T-helper 22 cell (primary cell): ENCODE measurements at places on chromosomes 7 and 10.

DNA sequence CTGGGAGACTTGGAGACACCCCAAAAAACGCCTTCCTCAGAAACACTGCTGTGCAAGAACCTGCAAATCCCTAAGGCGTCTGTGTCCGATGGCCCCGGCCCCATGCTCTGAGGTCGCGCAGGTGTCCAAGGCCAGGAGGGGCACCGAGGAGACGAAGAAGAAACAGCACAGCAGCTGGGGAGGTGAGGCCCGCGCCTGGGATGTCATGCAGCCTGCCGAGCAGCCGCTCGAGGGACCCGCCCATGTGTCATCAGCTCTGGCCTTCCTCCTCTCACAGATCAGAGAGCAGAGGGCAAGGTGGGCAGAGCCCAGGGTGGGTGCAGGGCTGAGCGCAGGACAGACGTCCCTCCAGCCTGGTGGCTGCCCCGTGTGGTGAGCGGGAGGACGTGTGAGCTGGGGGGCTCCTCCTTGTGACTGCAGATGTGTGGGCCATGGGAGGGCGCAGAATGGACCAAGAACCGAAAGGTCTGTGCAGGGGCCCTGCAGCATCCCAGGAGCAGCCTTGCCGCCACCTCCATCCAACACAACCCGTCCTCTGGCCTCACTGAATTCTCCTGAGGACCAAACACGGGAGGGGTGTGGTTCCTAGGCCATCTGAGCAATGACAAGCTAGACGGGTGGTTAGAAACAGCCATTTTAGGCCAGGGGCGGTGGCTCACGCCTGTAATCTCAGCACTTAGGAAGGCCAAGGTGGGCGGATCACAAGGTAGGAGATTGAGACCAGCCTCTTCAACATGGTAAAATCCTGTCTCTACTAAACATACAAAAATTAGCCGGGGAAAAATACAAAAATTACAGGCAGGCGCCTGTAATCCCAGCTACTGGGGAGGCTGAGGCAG, 13.1 kb upstream of the GPER1 start:
- DNase-seq = no peak

DNA sequence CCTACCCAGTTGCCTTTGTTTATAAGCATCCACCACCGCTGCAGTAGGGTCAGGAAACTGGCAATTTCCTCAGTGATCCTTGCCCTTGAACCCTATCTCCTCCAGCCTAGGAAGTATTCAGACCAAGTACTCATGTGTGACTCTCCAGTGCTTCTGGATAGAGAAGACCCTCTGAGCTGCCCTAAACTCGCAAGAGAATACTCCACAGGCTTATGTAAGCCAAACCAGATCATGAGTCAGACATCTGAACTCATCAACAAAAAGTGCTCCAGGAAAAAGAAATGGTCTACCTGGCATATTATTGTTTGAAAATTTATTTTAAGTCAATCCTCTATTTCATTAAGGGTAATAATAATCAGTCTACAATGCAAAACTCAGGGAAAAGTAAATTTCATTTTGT, 101.3 kb downstream of the KAT6B start:
- DNase-seq = no peak

DNA sequence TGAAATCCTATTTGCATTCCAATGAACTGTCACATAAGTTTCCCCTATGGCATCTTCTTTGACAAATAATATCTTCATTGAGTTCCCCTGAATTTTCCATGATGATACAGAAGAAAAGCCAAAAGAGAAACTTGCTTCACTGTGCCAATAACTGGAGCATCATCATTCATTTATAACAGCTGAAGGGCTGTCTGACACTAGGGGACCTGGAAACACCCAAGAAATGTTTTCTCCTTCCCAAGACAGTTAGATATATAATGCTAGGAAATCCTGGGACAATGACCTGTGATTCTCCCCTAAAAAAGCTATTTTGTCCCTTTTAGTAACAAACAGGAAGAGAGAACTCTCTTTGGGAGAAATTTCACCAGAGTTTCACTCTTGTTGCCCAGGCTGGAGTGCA, 133.6 kb downstream of the SEMA3C start:
- DNase-seq = no peak

GRCh38 chr10:103895411-103896186, 22.4 kb downstream of the STN1 start:
- DNase-seq = no peak

DNA sequence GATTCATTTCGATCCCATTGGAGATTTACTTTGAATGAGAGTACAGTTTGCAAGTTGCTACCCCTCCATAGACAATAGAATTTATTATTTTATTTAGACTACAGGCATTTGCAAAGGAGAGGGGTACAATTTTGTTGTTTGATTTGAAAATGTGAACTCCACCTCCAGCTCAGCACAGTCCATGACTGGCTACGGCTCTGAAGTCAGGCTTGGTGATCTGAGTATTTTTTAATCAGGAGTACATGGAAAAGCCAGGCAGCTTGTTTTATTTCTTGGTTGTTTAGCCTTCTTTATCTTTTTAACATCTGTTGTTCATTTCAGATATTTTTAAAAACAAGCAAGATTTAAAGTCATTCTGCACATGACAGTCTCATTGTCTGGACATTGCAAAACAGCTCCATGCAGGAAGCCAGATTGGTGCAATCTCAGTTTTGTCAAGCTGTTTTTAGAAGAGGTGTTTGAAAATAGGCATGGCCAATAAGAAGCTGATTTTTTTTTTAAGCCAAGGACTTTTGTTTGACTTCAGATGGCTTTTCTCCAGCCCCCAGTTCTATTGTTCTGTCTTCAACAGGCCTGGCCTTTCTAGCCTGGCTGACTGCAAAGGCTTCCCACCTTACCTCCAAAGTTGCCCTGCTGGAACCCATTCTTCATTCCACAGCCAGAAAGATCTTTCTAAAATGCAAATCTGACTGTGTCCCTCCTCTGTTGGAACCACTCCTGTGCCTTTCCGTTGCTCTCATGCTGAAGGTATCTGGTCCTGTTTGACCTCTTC, 12.2 kb downstream of the PLXDC2 start:
- no peak for DNase-seq
